ENCODE measurements at places on chromosomes 12 and 14.

DNA sequence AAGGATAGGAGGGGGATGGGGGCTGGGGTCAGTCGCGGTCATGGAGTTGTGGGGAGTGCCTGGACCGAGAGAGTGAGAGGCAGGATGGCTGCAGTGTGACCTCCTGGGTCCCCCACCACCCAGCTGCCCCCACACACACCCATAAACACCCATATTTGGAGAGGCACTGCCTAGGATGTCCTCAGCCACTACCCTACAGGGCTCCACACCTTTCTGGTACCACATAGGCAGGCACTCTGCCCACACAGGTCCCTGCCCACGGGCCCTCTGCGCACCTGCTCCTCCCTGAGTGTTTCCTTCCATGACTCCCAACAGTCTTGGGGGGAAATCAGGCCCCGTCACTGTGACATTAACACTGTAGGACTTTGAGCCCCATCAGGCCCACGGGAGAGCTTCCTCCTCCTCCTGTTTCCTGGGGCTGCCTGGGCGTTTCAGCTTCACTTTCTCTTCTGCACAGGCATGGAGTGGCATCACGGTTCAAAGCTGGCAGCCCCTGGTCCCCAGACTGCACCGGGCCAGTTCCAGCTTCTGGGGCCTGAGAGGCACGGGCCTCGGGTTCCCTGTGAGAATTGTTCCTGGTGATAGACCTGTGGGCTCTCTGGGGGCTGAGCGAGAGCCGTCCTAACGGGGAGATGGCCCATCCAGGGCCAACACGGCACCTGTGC, 207.0 kb upstream of the C14orf180 start:
- DNase-seq = no peak

DNA sequence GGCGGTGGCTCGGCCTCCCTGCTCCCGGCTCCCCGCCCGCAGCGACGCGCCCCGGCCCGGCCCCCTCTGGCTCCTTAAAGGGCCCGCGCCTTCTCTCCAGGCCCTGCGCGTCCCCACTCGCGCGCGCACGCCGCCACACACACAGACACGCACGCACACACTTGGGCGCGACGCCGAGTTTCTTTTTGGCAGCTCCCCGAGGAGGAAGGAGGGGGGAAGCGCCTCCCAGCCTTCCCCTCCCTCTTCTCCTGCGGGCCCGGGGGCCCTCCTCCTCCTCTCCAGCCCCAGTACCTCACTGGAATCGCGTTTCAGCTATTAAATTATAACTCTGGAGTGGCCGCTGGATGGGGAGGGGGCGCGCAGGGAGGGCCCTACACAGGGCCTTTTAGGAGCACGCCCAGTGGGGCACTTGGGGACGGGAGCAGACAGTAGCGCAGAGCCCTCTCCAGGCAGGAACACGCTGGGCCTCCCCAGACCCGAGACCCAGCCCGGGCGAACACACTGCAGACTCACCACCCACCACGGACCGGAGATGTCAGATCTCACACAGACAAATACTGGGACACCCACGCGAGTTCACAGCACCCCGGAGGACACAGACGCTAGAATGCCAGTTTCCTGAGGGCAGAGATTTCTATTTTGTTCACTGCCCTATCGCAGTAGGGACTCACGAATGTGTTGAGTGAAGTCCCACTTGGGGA, 411 bp upstream of the NCOR2 start:
- DNase-seq = peak; percentile 95

DNA sequence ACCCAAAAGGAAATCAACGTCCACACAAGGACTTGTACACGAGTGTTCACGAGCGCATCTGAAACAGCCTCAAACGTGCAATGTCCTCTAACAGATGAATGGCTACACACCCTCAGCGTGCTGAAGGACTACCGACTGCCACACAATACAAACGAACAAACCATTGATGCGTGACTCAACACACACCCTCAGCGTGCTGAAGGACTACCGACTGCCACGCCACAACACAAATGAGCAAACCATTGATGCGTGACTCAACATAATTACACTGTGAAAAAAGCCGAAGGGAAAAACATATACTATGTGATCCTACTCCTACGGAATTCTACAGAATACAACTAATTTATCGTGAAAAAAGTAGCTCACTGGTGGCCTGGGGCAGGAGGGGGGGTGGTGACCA, 25.1 kb upstream of the BTBD6 start:
- no peak for DNase-seq

DNA sequence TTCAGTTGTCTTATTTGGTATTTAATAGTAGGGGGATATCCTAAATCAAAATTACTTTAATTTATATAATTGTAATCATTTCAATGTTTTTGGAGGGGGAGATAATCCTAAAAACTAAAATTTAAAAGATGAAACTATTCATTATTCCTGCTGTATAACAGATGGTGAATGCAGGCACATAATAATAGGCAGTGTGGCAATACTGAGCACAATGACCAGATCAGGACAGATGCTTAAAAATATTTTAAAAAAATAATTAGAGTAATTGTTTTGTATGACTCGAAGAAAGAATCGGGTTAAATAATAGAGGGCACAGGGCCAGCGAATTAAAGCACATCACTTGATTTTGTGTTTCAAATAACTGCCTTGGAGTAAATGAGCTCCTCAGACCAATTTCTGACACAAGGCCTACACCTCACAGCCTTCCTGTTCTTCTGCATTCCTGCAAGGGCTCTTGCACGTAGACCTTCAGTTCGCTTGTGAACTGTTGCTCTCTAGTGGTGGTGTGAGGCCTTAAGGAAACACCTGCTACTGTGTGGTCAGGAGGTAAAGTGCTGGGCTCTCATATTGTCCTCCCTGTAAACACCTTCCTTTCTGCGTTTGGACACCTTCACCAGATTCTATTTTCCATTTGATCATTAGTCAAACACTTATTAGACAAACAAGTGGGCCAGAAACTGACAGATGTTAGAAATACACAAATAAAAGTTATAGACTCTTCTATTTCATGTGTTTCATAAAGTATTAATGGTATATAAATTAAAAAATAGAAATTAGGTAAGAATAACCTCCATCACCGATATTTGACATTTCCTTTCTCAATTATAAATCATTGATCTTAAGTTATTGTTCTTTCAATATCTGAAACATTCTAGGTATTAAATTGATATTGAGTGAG, 29.3 kb upstream of the KLRF1 start:
- DNase-seq = no peak

DNA sequence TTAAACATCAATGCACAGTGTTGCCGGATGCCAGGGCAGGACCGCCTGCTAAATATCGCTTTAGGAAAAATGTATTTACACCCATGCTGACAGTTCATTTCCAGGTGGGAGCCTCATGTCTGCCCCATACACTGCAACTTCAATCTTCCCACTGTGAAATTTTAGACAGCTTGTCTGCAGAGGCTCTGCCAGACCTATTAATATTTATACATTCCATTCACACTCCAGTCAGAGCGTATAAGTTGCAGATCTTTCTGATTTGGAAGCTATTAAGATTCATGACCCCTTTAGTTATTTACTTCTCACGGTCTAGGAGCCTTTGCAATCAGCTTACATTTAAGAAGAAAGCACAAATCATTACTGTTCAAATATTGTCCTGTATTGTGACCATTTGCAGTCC, 357.4 kb downstream of the ATP23 start:
- no peak for DNase-seq

- no peak for DNase-seq
Measured at GRCh38 chr12:97167598-97167997, 260.5 kb downstream of the NEDD1 start.

- no peak for DNase-seq
Measured at GRCh38 chr14:68959035-68959434, 20.1 kb downstream of the ACTN1 start.

DNA sequence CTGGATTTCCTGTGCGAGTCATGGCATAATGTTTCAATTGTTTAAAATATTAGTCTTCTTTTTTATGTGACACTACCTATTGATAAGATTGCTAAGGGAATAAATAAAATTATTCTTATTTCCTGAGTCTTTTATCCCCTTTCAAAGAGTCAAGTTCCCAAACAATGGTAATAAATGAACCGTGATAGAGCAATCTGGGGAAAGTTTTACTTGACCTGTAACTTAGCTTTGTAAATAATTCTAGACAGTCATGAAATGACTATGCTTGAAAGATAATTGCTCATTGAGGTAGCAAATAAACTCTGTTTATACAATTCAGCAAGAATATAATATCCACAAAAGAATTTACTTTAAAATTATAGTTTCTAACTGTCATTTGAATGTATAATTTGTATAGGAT, 82.1 kb downstream of the TSPAN8 start:
- DNase-seq = no peak

DNA sequence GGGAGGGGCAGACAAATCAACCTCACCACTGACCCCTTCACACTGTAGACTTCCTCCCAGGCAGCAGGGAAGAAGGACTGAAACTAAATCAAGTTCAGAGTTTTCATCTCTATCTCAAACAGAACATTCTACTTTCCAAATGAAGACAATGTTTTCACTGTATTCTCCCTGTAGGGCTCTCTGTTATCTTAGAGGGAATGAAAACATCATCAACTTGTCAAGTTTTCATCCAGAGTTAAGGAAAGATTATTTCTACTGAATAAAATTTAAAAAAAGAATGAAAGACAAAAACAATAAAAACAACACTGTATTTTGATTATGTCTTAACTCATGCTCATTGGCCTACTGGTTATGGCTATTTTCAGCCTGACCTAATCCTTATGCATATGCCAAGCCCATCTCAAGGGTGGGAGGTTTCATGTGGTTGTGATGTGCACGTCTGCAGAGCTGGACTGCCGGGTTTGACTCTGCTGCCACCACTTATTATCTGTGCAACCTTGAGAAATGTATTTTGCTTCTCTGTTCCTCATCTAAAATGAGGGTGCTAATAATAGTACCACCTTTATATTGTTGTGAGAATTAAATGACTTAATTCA, 152.0 kb upstream of the AVPR1A start:
- DNase-seq = no peak

GRCh38 chr12:67784831-67785230, 136.3 kb downstream of the DYRK2 start:
- no peak for DNase-seq

GRCh38 chr12:114194956-114195355, 211.0 kb downstream of the TBX5 start:
- DNase-seq = no peak

GRCh38 chr12:49868449-49868848, 25.5 kb upstream of the BCDIN3D start:
- DNase-seq = no peak

- no peak for DNase-seq
Measured at GRCh38 chr12:54337280-54337842, 12.4 kb downstream of the COPZ1 start.

DNA sequence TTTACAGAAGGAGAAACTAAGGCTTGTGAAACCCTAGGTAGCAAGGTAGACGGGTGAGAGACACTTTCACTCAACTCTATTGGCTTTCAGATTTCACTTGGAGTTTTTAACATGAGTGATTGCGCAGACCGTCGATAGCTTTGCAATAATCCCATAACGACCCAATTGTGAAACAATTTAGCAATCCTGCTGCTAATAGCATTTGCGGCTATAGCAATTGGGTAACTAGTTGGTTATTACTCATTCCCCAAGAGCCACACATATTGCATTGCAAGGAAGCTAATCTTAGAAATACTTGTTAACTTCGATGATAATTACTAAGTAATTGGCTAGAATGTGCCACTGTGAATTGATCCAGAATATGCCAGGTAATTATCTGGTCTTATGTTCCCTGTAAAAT, 159.9 kb upstream of the NOS1 start:
- DNase-seq = no peak

GRCh38 chr14:45185100-45185814, 49.5 kb downstream of the FANCM start:
- no peak for DNase-seq

GRCh38 chr12:54596526-54596946, 8.1 kb upstream of the PPP1R1A start:
- peak; percentile 62 for DNase-seq

GRCh38 chr12:120376416-120376815, 7.5 kb upstream of the MSI1 start:
- no peak for DNase-seq

DNA sequence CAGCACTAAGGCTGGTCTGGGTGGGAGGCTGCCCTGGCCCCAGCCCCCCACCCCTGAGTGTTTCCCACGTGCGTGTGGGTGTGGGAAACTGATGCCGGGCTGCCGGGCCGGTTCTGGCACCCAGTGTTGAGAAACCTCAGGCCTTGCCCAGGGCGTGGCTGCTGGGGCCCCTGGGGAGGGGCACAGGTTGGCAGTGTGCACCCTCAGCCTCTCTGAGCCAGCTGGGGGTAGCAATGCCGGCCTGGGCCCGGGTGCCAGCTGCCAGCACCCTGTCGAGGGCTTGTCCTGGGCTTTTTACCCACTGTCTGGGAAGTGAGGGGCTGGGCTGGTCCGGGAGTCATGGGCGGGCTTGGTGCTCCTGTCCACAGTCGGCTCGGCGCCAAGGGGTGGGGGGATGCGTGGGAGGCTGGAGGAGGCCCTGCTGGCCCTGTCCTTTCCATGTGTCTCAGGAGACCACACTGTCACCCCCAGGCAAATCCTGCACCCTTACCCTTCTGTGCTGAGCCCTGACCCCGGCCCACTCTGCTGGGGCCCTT, 15.7 kb downstream of the ASPG start:
- peak; percentile 4 for DNase-seq

GRCh38 chr12:106978035-106978800, 8.7 kb downstream of the MTERF2 start:
- peak; percentile 36 for DNase-seq

GRCh38 chr14:86604561-86604960, 1074.6 kb downstream of the FLRT2 start:
- no peak for DNase-seq

GRCh38 chr12:46371718-46372543, 642 bp downstream of the SLC38A2 start:
- DNase-seq = peak; percentile 87

DNA sequence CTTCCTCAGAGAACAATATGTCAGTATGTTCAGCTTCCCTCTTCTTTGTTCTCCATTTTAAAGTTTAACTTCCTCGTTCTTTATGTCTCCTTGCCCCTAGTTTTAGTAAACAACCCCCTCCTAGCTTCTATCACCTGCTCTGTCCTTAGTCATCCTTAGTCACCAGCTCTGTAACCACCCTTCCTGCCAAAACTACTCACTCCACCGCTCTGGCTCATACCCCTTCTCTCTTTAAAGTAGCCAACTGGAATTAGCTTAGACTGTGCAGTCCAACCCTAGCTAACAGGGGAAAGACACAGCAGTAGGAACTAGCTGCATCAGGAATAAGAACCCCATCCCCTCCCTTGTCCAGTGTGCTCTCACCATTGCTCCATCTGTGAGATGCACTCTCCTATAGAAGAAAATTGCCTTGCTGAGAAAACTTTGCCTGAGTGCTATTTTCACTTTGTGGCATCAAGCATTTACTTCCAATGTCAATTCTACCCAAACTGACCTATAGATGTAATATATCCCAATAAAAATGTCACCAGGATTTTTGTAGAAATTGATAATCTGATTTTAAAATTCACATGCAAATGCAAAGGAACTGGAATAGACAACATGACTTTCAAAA, 603.2 kb downstream of the C12orf50 start:
- no peak for DNase-seq

GRCh38 chr12:40172879-40173278, 51.9 kb upstream of the LRRK2 start:
- no peak for DNase-seq

GRCh38 chr12:75271576-75271975, 58.5 kb downstream of the CAPS2 start:
- no peak for DNase-seq

- peak; percentile 77 for DNase-seq
Measured at GRCh38 chr12:118103601-118104382, at the start of gene VSIG10. Gene VSIG10, minus strand, starts transcription at chr12:118104011. Its CDS starts 340 bp downstream, at chr12:118103671.

Data from psoas muscle (tissue), 8 donors.